ENCODE measurements at places on chromosomes 2 and 18. TPM values are rescaled to one million over a fixed set of nuclear protein-coding genes. Genes with fewer than 3 reads are reported as not detected.

GRCh38 chr18:48952287-48953103 is 1.7 kb upstream of the SMAD7 start:
- H3K36me3 ChIP-seq, result peaks cover 16% of the 10 kb centered on the region
- H3K27ac ChIP-seq, result peak overlapping the region; percentile 96
- no peaks in the 10 kb centered on the region for H3K27me3 ChIP-seq
- DNase-seq, result peak; percentile 86

DNA sequence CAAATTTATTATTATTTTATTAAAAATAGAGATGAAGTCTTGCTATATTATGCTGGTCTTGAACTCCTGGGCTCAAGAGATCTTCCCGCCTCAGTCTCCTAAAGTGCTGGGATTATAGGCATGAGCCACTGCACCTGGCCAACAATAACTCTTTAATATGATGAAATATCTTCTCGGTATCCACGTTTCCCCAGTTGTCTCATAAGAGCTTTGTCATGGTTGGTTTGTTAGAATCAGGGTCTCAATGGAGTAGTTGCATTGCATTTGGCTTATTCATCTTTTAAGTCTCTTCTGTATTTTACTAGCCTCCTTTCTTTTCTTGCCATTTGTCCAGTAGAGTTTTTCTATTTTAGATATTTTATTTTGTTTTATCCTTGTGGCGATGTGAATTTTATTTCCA is 32.7 kb upstream of the DLX2 start:
- no peak overlapping the region for H3K27ac ChIP-seq
- H3K36me3 ChIP-seq, result no peaks in the 10 kb centered on the region
- peaks cover 2% of the 10 kb centered on the region for H3K4me1 ChIP-seq
- no peak overlapping the region for H3K4me3 ChIP-seq
- DNase-seq, result no peak

DNA sequence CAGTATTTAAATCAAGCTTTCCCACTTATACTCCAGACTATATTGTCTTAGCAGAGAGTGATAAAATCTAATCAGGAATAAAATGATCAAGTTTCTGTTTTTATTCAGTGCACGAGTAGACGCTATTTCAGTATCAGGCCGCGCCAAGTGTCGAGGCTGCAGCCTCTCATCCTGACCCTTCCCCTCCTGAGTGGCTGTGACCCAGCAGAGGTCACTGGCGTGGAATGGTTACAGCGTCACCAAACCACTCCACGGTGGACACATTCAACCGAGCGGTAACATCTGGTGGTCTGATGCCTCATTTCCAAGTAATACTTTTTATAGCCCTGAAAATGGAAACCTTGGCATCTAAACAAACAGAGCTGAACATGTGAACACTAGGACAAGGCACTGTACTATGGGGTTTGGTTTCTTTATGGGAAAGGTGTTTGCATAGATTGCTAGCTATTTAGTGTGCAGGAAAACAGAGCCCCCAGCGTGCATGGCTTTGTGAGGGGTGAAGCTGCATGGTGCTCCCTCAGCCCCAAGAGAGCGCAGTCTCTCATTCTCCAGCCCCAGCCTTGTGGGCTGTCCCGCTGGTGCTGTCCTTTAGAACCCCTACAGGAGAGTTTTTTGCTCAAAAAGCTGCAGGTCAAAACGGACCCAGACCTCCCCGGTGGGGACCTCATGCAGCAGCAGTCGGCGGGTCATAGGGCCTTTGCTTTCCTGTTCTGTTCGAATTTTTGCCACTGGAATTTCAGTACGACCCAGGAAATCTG is 28.4 kb downstream of the FAM228A start:
- H3K4me1 ChIP-seq, result no peaks in the 10 kb centered on the region
- no peak overlapping the region for H3K27ac ChIP-seq
- H3K4me3 ChIP-seq, result no peak overlapping the region
- peaks cover 17% of the 10 kb centered on the region for H3K36me3 ChIP-seq

FHOD3 gene
- total RNA-seq, result 16.0 TPM

DQX1 gene
- not detected for total RNA-seq

GRCh38 chr18:50687491-50687890 is 127.6 kb downstream of the MAPK4 start:
- no peaks in the 10 kb centered on the region for H3K36me3 ChIP-seq
- no peak for DNase-seq
- H3K4me3 ChIP-seq, result no peak overlapping the region
- H3K4me1 ChIP-seq, result no peaks in the 10 kb centered on the region
- H3K27ac ChIP-seq, result no peak overlapping the region
